Activated T-cell treated with anti-CD3 and anti-CD28 coated beads, Interleukin-2, amount 50 U/mL, for 1 hour (primary cell): ENCODE measurements at places on chromosomes 3 and 15.

DNA sequence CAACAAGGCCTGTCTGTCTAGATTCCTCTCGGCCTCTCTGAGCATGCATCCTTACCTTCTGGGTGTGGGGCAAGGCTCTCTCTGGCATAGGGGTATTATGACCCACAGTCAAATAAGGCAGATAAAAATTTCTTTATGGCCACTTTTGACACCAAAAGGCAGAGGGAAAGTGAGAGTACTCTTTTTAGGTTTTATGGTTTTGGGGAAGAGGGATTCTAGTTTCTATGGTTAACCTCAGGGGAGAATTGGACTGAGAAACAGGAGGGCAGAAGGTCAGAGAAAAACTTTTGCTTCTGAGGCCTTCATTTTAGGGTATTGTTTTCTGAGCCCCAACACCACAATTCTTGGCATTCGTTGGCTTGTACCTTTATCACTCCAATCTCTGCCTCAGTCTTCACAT is 70.0 kb upstream of the CCDC54 start:
- no peak for DNase-seq

DNA sequence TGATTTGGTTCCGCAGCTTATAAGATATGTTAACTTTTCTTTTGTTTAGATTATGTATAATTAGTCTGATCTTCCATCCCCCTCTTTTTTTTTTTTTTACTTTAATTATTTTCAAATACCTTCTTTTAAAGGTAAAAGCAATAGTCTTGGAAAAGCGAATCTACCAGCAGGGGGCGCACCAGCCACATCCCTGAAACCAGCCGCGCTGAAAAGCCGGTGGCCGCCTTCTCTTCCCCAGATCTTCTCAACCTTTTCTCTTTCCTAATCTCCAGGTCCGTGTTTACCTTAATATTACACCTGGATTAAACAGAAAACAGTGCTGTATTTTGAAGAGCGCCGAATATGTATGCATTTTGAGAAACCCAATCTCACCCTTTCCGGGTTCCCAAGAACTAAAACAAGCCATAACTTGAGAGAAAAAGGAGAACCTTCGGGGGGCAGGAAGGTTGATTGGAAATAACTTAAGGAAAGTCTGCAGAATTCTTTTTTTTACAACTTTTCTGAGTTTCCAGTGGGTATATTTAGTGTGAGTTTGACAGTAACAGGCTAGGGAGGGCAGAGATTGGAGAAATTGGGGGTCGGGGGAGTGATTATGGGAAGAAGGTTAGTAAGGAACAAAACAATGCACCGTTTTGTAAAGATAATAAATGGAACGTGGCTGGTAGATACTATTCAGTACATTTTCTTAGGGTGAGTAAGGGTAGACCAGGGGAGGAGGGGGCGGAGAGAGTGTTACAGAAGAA is 2.0 kb upstream of the SOX2 start:
- DNase-seq, result peak; percentile 48

GRCh38 chr3:136074546-136075170 is 109.1 kb downstream of the PPP2R3A start:
- no peak for DNase-seq

GRCh38 chr3:108053067-108053466 is 37.8 kb downstream of the CD47 start:
- no peak for DNase-seq

DNA sequence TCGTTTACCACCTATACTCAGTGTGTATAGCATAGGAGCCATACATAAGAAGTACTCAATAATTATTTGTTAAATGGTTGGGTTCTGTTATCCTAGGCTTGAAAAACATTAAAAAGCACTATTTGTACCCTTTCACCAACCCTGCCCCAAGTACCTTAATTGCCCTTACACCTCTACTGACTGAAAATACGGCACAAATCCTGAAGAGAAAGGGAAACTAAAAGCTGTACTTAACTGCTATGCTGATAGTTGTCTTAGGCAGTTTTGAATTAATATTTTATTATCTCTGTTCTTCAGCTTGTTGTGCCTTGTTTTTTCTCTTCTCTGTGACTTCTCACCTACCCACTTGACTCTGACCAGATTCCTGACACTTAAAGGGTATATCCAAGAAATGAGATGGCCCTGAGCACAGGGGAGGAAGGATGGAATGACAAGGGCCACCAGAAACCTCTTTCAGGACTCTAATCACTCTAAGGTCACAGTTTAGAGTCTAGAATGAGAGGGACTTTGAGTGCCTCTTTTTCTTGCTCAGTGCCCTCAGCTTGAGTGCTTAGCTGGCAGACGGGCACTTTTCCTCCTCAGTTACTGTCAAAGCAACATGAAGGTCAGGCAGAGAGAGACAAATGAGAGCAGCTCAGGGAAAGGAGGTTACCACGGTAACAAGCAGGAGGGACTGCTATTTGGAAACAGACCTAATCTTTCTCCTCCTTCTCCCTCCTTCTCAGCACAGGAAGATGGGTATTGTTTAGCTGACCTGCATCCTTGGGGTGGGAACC is 136.5 kb downstream of the ZNF609 start:
- no peak for DNase-seq

GRCh38 chr3:45402138-45402537 is 13.8 kb downstream of the LARS2 start:
- DNase-seq, result no peak

DNA sequence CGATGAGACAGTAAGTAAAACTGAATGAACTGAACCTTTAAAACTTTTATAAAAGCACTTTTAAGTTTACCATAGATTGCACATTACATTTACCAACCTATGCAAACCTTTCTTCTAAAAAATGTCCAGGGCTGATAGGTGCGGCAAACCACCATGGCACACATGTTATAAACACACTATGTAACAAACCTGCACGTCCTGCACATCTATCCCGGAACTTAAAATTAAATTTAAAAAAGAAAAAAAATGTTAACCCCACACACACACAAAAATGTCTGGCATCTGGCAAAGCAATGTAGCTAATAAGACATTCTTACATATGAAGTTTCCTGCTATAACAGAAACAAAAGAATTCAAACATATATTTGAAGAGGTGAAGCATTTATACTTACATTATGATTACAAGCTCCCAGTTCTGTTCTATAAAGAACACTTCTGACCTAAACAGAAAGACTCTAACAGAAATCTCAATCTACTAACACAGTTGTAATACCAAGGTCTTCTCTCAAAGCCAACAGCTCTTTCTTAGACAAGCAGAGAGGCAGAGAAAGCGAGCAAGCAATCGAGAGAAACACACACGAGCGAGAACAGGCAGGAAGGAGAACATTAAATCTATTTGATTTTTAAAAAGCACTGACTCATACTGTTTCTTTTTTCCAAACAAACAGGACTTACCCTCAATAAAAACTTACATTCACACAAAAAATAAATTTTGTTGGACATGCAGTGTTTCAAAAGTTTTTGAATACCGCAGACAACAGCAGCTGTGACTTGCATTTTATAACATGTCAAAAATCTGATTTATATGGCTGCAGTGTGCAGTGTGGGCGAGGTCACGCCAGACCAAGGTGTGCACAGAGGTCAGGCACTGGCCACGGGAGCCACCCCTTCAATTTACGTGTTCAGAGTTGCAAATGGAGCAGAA is at the start of gene NRG4:
NRG4 (minus strand) TSS at position 798 of the 925 bp plus-strand sequence. CDS start 1,194 bp downstream, outside the sequence.
- no peak for DNase-seq

GRCh38 chr3:172286548-172287148 is 161.6 kb downstream of the GHSR start:
- DNase-seq, result no peak

- no peak for DNase-seq
These were observed 53.7 kb upstream of the MEF2A start for GRCh38 chr15:99511866-99512661.

- no peak for DNase-seq
These were observed 18.7 kb upstream of the PDE8A start for GRCh38 chr15:84962955-84963354.

GRCh38 chr3:80190051-80190450 is 422.3 kb upstream of the ROBO1 start:
- DNase-seq, result no peak

GRCh38 chr3:5294356-5294755 is 106.8 kb downstream of the EDEM1 start:
- DNase-seq, result no peak

DNA sequence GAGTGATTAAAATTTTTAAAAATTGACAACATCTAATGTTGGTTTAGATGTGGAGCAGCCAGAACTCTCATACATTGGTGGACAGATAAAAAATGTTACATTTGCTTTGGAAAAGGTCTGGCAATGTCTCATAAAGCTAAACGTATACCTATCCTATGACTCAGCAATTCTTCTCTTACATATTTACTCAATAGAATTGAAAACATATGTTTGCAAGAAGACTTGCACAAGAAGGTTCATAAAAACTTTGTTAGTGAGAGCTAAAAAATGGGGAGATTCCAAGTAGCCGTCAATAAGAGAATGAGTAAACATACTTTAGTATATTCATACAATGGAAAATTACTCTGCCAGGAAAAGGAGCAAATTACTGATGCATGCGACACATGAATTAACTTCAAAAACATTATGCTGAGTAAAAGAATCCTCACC is 30.0 kb downstream of the MASP1 start:
- no peak for DNase-seq
